Stimulated activated CD8-positive, alpha-beta memory T cell treated with anti-CD3 and anti-CD28 coated beads, Interleukin-4, amount 100 ng/mL, for 4 hours (primary cell): ENCODE measurements at places on chromosomes 5 and 9.

DNA sequence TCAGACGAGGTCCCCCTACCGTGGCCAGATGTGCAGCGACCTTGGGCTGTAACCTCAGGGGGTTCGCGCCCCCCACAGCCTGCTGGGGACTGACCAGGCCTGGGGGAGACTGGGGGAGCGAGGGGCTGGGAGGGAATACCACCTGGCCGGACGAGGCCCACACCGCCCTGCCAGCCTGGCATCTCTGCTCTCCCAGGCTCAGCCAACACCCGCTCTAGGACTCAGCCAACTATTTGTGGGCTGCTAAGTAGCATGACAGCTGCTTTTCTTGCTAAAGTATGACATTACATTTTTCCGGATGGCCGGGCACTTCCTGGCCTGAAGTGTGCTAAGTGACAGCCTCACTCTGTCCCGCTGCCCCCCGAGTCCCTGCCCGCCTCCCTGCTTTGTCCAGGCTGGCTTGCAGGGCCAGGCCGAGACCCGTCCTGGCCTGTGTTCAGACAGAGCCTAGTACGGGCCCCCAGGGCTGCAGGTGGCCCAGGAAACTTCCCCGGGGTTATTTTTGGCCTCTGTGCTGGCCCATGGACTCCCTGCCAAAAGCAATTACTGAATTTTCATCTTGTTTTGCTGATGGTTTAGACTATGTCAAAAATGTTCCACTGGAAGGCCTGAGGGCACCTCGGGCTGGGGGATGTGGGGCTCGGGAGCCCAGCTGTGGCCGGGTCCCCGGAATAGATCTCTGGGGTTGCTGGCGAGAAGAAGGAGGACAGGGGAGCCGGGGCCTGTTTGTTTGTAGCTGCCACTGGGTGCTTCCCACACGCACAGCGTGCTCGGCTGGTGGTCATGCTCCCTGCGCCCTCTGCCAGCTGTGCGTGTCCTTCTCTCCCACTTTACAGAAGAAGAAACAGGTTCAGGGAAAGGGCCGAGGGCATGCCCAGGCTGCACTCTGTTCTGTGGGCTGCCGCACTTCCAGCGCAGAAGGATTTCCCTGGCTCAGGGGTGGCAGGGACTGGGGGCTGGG lies 13.4 kb upstream of the SLC2A6 start:
- no peak for DNase-seq

DNA sequence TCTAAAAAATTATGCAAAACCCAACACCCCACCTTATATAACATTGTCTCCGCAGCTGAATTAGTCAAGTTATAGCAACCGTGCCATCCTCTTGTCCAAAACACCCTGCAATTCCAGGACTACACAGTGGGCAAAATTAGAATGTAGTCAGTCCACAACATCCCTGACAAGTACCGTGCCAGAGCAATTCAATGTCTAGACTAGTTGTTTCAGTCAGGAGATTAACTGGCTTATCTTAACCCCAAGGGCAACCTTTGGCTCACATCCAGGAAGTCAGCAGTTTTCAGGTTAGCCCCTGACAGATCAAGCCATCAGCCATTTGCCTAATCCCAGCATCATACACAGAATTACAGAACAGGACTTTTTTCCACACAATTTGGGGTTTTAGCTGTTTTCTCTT lies 240.8 kb upstream of the TMEM161B start:
- no peak for DNase-seq

GRCh38 chr5:123835421-123835820 lies 323.4 kb downstream of the CSNK1G3 start:
- no peak for DNase-seq

DNA sequence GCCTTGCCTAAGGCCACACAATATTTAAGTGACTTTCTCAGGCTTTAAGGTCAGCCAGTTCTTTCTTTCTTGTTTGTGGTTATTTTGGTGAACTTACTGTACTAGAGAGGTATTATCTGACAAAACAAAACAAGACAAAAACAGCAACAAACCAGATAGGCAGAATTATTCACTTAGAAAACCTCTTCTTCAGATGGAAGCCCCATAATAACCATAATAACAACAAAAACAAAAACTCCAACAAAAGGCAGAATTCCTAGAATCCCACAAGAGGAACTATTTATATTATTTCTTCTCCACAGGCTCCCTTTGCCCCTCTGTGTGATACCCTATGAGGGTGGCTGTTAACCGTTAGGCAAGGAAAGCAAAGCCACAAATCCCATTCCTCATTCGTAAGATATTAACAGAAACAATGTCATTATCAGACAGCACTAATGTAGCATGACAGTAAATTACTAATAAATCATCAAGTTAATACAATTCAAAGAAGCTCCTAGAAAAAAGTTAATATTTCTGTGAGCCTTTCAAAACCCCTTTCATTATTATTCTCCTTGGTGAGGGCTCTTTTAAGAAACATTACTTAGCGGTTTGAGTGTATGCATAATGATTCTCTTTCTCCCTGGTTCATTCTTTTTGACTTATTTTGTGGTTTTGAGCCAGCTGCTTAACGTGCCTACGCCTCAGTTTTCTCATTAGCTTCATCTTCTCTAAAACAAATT lies 274.9 kb downstream of the EFNA5 start:
- DNase-seq: no peak

- no peak for DNase-seq
These were observed 33.1 kb upstream of the TRIM32 start for GRCh38 chr9:116654059-116654355.

GRCh38 chr9:131095666-131096268 lies 564 bp upstream of the AIF1L start:
- DNase-seq: no peak

- no peak for DNase-seq
These were observed 19.4 kb downstream of the ADAMTS16 start for GRCh38 chr5:5159282-5160103.
